ENCODE measurements at places on chromosomes 6 and 20. TPM values are rescaled to one million over a fixed set of nuclear protein-coding genes. Genes with fewer than 3 reads are reported as not detected.

Gene SLC17A9
- total RNA-seq = 0.08 TPM

Gene MYBL2
- total RNA-seq = 75.8 TPM

Gene RAB44
- total RNA-seq = not detected

Gene PBOV1
- not detected for total RNA-seq

Gene TFAP2B
- total RNA-seq = not detected

Gene RNF144B
- total RNA-seq = 0.53 TPM

Gene DCDC2
- 3.0 TPM for total RNA-seq

Gene EMILIN3
- total RNA-seq = 0.29 TPM

Gene AVP
- not detected for total RNA-seq
